Fibroblast of skin of right quadriceps (primary cell): ENCODE measurements at places on chromosomes 2 and 18.

DNA sequence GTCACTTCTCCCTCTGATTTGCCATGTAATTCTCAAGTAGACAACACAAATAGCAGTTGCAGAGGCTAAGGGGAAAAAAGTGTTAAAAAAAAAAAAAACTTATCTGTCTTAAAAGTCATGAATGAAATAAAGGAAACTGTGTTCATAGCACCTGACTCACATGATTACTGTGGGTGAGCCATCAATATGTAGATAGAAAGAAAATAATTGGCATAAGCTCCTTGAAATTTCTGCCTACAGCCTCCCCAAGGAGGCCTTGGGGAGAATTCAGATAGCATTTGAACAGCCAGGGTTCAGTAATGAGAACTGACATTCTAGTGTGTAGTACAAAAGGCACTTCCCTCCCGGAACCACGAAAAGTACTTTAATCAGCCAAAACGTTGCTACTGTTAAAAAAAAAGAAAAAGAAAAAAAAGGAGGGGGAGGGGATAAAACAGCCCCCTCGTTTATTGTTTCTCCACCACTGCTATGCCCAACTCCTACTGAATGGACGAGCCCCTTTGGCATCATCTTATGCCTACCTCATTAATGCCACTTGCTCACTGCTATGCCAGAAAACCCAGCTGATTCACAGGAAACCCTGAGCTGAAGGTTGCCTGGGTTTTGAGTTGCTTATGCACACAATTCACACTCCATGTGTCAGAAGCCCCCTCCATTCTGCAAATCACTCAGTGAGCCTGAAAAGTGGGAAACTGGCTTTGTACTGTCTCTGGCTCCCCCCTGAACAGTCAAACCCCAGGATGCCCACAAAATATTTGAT lies 65.5 kb upstream of the KLF7 start:
- DNase-seq: peak; percentile 50

- no peak for DNase-seq
These were observed 306.1 kb upstream of the CYRIA start for GRCh38 chr2:16971722-16972234.

DNA sequence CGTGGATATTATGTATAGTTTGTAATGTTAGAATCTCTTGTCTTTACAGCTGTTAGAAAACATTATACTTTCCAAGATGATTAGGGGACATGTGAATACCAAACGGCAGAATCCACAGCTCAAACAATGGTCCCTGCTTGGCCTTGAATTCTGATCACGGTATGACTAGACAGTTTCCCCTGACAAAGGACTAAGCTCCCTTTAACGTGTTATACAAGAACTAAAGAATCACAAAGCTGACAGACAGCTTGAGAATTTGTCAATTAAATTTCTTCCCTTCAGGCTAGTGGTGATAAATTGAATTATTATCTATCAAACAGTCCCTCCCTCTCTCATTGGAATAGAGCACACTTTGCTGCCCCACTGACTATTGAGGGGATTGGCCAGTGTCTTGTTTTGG lies 359.2 kb upstream of the ID2 start:
- no peak for DNase-seq

- no peak for DNase-seq
These were observed 276.9 kb upstream of the ERBB4 start for GRCh38 chr2:212815453-212815852.

- peak; percentile 95 for DNase-seq
These were observed 51.7 kb downstream of the NOP58 start for GRCh38 chr2:202317080-202317857.

DNA sequence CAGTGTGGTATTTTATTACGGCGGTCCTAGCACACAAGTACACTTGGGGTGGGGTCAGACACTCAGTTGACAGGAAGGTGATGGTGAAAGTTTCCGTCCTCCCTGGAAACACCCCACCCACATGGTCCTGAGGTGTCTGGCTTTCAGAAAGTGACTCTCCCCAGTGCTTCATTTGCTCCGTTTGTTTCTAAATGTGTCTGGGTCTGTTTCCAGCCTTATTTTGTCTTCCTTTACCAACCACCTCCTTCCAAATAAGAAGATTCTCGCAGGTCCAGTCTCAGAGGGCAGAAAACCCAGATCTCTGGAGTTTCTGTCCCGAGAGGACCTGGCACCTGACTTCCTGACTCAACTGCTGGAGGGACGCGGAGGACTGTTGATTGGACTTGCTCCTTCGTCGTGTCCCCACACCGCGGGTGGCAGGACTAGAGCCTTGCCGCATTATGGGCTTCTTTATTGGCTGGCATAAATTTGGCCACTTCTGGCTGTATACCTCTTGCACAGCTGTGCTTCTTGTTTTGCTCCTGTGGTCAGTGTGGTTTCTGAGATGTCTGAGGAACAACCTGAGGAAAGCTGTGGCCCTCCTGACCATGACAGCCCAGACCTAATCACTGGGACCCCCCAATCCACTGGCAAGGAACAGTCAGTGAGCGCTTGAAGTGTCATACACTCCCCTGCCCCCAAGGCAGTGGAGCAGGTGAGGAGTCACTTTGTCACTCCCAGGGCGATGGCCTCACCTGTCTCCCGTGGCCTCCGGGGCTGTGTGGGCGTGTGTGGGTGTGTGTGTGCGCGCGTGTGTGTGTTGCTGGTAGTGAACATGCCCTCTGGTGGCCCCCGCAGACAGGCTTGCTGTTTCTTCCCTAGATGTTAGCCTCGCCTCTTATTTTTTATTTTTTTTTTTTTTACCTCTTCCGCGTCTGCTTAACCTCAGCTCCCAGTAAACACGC lies 45.6 kb downstream of the MEX3C start:
- no peak for DNase-seq

- no peak for DNase-seq
These were observed 1.1 kb downstream of the DSC3 start for GRCh38 chr18:31041271-31042083.

DNA sequence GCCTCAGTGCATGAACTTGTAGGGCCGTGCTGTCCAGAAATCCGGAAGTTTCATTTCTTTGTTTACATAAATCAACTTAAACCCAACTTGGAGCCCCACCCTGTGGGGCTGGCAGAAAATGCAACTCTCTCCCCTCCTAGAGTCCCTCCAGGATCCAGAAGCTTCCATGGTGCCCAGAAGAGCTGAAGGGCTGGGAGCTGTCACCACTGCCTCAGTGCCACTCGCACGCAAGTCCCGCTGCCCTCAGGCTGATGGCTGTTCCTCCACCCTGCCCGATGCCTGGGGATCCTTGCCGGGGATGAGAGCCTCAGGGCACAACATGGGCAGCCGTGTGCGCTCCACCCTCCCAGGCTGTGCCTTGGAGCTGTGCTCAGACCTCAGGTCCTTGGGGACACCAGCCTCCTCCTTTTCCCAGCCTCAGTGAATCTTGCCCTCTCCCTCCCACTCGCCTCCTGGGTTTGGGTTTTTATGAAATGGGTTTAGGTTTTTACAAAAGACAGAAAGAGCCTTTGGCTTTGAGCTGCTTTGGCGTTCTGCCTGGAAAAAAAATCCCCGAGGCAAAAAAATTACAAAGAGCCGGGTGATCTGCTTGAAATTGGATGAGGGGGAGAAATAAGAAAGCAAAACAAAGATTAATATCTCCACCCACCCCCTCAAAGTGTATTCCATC lies 155.2 kb downstream of the TWIST2 start:
- peak; percentile 27 for DNase-seq

DNA sequence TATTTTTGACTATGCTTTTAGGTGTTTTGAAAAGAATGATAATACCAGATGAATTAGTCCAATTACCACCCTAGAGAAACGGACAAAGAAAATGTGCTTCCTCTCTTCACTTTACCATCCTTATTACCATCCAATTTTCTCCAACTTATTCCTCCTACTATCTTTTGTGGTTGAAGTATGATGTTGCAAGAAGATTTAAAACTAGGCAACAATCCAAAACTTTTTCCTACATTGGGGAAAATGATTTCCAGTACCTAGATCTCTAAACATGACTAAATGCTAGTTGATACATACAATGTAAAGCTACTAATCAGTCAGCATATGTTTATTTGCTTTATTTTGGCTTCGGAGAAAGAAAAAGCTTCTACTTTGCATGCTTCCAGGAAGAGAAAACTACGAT lies 355.0 kb upstream of the LYPD1 start:
- no peak for DNase-seq

DNA sequence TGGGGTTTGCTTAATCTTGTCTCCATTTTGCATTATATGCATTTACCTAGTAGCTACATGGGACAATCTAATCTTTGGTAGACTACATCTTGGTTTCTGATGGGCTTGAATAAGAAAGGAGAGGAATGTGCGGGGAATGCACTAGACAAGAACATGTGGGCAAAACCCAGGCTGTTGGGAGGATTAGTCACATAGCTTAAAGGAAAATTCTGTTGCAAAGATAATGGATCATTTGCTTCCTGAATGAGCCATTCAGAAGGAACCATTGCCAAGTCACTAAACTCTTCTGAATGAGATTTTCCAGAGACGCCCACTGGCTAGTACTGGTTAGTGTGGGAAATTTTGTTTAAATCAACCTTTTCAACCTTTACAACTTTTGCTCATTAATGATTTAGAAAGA lies 84.8 kb downstream of the OSBPL6 start:
- peak; percentile 90 for DNase-seq

DNA sequence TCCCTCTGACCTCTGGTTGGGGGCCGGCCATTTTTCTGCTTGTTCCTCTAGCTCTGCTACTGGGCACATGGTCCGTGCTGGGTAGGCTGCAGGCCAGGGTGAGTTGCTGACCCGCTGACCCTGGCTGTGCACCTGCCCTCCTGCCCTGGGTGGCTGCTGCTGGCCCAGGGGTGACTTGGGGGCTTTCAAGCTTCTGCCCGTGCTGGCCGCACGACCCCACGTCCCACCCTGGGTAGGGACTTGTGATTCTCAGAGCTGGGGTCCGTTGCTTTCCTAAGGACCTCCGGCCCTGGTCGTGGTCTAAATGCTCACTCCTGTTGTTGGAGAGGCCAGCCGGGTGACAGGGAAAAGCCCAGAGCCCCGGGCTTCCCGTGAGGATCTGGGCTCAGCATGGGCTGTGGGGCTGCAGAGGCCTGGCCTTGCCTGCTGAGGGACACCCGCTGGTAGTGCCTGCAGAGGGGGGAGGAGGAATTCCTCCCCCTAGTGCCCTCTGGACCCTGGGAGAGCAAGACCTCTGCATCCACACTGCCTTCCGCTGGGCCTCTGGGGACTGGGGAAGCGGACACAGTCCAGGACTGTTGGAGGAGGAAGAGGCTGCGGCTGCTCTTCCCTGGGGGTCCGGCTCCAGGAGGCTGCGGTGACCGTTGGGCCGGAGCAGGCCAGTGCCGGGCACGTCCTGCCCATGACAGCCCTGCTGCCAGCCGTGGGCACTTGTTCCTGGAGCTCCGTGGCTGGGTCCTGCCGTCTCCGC lies 6.3 kb upstream of the GAL3ST2 start:
- DNase-seq: no peak

- peak; percentile 92 for DNase-seq
These were observed 72.2 kb downstream of the HDAC4 start for GRCh38 chr2:239328351-239329191.

DNA sequence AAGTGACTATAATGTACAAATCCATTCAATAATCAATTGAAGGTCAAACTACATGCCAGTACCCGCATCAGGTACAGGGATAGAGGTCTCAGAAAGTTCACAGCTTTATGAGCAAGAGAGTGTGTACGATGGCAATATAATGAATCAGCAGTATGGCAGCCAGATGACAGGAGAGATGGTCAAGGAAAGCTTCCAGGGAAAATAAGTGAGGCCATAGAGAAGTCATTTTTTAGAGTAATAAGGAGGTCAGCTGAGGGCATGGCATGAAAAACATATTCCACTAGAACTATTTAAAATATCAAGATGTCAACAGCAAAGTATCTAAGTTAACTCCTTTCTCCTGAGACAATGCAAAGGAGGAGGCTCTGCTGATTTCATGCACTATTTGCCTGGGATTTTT lies 108.0 kb downstream of the SLC8A1 start:
- peak; percentile 72 for DNase-seq

DNA sequence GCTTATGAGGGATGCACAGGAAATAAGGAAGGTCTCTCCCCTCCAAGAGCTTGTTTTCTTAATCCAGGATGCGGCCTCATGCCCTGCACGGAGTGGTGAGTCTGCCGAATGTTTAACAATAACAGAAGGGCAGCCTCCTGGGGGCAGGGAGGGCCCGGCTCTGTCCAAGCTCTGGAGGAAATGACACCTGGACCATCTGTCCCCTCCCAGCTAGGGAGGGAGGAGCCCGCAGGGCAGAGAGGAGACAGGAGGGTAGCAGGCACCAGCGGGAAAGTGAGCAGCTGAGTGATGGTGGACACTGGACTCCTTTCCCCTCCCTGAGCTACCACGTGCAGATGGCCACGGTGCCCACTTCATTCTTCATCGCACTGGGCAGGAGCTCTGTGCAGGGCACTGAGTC lies 398.2 kb upstream of the MYT1L start:
- no peak for DNase-seq

DNA sequence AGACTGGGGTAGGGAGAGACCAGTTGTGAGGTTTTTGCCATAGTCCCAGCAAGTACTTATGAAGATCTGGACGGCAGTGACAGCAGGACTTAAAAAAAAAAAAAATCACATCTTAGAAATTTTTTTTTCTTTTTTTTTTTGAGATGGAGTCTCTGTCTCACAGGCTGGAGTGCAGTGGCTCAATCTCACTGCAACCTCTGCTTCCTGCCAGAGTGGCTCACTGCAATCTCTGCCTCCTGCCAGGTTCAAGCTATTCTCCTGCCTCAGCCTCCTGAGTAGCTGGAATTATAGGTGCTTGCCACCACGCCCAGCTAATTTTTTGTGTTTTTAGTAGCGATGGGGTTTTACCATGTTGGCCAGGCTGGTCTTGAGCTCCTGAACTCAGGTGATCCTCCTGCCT lies 22.4 kb upstream of the STAT4 start:
- no peak for DNase-seq

DNA sequence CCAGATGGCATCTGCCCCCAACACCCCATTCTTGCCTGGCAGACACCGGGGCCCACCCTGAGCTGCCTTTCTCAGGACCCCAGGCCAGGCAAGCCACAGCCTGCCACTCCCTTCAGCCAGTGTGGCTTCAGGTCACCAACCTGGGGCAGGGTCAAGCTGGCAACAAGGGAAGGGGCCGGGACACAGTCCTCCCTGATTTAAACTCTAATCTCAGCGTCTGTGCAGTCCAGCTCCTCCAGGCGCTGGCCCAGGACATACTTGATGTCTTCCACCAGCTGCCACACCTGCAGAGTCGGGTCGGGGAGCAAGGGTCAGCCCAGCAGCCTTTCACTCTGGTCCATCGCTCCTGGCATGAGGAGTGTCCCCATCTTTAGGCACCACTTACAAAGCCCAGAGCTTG lies 29.0 kb upstream of the ALPP start:
- no peak for DNase-seq

- no peak for DNase-seq
These were observed 862.6 kb upstream of the CNTNAP5 start for GRCh38 chr2:123162400-123163016.

GRCh38 chr2:15163326-15163725 lies 397.8 kb downstream of the NBAS start:
- peak; percentile 56 for DNase-seq

DNA sequence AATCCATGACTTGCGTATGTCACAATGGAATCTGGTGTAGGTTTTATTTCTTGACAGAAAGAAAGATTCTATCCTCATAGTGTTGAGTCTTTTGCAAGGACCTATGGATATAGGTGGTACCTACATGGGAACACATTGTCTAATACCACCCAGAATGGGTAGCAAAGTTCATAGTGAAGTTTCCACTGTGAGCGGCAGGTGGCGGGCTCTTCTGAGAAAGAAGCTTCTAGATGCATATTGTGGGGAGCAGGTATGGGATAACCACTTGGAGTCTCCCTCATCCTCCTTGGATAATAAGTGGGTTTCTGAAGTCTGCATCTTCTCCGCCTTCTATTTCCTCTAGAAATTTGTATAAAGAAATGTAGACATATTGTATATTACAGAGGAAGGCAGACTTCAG lies 44.9 kb downstream of the LINC00305 start:
- no peak for DNase-seq

- no peak for DNase-seq
These were observed 97.1 kb downstream of the DPP4 start for GRCh38 chr2:161976917-161977316.
